ENCODE measurements at places on chromosomes 4 and X. TPM values are rescaled to one million over a fixed set of nuclear protein-coding genes. Genes with fewer than 3 reads are reported as not detected.

GRCh38 chr4:2273657-2274319 is 11.9 kb upstream of the MXD4 start:
- no peak overlapping the region for H3K4me3 ChIP-seq
- H3K4me1 ChIP-seq, result no peaks in the 10 kb centered on the region
- H3K27me3 ChIP-seq, result no peaks in the 10 kb centered on the region
- no peaks in the 10 kb centered on the region for H3K36me3 ChIP-seq

DNA sequence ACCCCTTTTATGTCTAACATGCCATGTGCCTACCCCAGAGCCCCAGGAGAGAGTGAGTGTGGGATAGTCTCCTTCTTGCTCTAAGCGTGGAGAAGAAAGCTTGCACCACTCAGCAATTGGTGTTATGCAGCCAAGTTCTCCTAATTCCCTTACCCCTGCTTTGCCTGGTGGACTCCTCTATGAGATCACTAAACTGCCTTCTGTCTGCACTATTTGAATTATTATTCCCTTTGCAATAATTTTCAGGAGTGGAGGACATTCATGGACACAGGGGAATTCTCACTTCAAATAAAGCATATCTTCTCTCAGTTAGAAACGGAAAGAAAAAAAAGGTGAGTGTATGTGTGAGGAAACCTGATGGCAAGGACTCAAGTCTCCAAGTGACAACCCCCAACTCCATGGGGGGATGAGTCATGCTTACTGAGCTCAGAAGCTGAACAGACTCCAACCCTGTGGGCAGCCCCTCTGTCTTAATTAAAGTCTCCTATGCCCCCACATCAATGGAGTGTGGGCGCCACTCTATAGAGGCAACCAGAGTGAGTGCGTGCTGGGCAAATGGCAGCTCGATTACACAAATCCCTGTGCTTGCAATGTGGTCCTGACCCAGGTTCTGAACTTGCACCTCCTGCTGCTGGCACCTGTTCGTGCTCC is 381.9 kb downstream of the RAB28 start:
- peaks cover 30% of the 10 kb centered on the region for H3K4me1 ChIP-seq
- H3K27me3 ChIP-seq, result no peaks in the 10 kb centered on the region
- H3K36me3 ChIP-seq, result no peaks in the 10 kb centered on the region
- no peak overlapping the region for H3K4me3 ChIP-seq

DNA sequence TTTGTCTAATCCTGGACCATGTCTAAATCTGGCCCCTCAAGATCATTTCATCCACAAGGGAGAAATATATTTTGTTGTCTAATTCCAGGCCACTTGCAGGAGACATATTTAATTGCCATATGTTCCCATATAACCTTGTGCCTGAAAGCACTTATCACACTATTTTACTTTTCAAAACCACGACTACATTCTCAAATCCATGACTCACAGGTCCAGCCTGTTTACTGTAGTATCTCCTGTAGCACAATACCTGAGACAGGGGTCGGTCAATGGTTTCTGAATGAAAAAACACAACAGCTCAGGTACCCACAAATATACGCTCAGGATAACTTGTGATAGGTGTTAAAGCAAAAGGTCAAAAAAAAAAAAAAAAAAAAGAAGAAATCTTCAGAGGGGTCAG is 60.9 kb downstream of the SEC24D start:
- no peak overlapping the region for H3K27ac ChIP-seq
- H3K27me3 ChIP-seq, result no peaks in the 10 kb centered on the region
- H3K36me3 ChIP-seq, result no peaks in the 10 kb centered on the region
- no peak overlapping the region for H3K4me3 ChIP-seq

DNA sequence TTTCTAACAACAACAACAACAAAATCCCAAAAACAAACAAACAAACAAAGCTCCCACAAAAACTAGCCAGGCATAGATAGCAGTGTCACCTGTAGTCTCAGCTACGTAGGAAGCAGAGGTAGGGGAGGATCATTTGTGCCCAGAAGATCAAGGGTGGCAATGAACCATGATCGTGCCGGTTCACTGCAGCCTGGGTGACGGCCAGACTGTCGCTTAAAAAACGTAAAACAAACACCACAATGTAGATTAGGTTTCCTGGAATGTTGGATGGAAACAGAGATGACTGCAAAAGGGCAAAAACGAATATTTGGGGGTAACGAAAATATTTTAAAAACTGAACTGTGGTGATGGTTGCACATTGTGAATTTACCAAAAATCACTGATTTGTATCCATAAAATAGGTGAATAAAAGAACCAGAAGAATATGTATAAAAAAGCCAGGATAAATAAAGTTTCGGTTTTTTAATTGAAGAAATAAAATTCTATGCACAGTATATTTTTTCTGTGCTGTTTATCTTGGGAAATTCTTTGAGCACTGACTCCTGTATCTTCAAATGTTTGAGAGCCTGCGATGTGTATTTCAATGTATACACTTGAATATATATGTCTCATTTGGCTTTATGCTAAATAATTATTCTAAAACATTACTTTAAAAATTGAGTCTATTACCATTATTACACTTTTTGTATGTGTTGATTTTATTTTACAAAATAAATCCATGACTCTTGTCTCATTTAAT is 1477.0 kb downstream of the PCDH7 start:
- H3K4me1 ChIP-seq, result no peaks in the 10 kb centered on the region
- DNase-seq, result no peak

GRCh38 chr4:39698424-39699009 is 581 bp downstream of the UBE2K start:
- DNase-seq, result no peak
- H3K27ac ChIP-seq, result peak overlapping the region; percentile 38
- peaks cover 29% of the 10 kb centered on the region for H3K4me1 ChIP-seq

- H3K27me3 ChIP-seq, result no peaks in the 10 kb centered on the region
- no peak overlapping the region for H3K27ac ChIP-seq
- H3K4me1 ChIP-seq, result no peaks in the 10 kb centered on the region
- no peak for DNase-seq
- H3K4me3 ChIP-seq, result no peak overlapping the region
- H3K36me3 ChIP-seq, result no peaks in the 10 kb centered on the region
Observed at GRCh38 chrX:29488919-29489318, 726.4 kb upstream of the MAGEB2 start.

GRCh38 chrX:71515038-71515396 is 17.9 kb upstream of the OGT start:
- no peaks in the 10 kb centered on the region for H3K27me3 ChIP-seq
- no peak for DNase-seq
- H3K36me3 ChIP-seq, result no peaks in the 10 kb centered on the region
- no peak overlapping the region for H3K4me3 ChIP-seq

DNA sequence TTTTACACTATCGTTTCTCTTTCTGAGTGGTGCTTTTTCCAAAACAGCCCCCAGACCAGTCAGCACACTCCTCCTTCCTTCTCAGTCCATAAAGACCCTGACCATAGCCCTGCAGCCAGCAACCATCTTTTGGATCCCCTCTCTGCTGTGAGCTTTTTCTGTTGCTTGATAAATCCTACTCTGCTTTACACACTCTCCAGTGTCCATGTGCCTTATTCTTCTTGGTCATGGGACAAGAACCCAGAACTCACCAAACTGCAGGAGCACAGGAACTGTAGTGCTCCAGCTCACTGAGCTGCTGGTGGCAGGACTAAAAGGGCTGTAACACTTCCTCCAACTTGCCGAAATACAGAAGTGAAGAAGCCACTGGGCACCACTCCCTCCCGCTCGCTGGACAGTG is 32.5 kb downstream of the COX18 start:
- H3K27ac ChIP-seq, result no peak overlapping the region
- H3K4me3 ChIP-seq, result no peak overlapping the region
- H3K36me3 ChIP-seq, result no peaks in the 10 kb centered on the region
- no peaks in the 10 kb centered on the region for H3K4me1 ChIP-seq
- no peaks in the 10 kb centered on the region for H3K27me3 ChIP-seq
- no peak for DNase-seq

DNA sequence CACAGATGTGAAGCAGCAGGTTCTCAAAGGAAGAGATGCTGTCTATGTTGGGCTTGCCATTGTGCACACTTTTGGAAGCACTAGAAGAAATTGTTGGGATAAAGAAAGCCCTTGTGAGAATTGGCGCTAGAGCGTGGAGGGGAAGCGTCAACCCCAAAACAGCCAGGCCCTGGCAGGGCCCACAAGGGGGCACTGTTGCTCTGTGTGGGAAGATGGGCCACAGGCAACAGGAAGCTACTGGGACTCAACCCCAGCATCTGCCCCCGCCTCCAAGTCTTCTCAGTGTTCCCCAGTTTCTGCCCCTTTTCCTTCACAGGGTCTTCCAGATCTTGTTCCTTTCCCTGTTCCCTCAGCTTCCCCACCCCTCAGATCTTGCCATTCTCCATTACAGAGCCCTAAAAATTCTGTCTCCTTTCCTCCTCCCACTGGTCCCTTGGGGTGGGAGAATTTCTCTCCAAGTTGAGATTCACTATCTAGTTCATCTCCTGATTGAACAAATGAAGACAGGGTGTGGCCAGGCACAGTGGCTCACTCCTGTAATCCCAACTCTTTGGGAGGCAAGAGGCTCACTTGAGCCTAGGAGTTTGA is 85.5 kb downstream of the STARD8 start:
- no peak overlapping the region for H3K27ac ChIP-seq
- peak; percentile 89 for DNase-seq
- no peaks in the 10 kb centered on the region for H3K27me3 ChIP-seq
- no peak overlapping the region for H3K4me3 ChIP-seq
- H3K36me3 ChIP-seq, result no peaks in the 10 kb centered on the region
- no peaks in the 10 kb centered on the region for H3K4me1 ChIP-seq

- no peak for DNase-seq
- H3K36me3 ChIP-seq, result no peaks in the 10 kb centered on the region
- H3K27me3 ChIP-seq, result no peaks in the 10 kb centered on the region
- no peaks in the 10 kb centered on the region for H3K4me1 ChIP-seq
- H3K27ac ChIP-seq, result no peak overlapping the region
- no peak overlapping the region for H3K4me3 ChIP-seq
Observed at GRCh38 chrX:146241902-146242301, 424.3 kb downstream of the SLITRK2 start.

- H3K4me3 ChIP-seq, result no peak overlapping the region
- H3K27ac ChIP-seq, result no peak overlapping the region
- DNase-seq, result no peak
- H3K36me3 ChIP-seq, result no peaks in the 10 kb centered on the region
Observed at GRCh38 chr4:72218953-72219352, 187.2 kb downstream of the NPFFR2 start.

DNA sequence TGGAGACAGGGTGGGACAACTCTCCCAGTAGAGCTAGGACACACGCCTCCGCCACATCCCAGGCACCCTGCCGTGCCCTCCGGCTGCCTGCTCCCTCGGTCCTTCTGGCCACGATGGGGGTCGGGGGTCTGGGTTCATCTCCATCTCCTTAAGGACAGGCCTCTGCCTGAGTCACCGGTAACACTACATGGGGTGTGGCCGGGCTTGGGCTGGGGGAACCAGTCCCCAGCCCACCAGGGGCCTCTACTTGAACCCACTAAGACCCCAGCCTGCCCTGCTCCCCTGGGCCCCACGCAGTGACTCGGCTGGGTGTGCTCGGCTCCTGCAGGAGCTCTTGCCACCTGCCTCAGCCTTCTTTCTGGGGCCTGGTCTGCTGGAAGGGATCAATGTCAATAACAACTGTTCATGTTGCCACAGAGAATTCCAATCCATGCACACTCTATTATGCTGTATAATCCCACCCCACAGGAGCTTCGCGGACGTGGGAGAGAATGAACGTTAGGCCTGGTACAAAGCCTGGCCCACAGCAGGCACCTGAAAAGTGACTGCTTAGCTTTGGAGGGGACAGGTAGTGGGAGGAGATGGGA is 177.7 kb upstream of the PSAPL1 start:
- no peaks in the 10 kb centered on the region for H3K4me1 ChIP-seq
- H3K27ac ChIP-seq, result no peak overlapping the region
- no peaks in the 10 kb centered on the region for H3K27me3 ChIP-seq
- no peaks in the 10 kb centered on the region for H3K36me3 ChIP-seq

GRCh38 chrX:40418146-40418812 is 162.5 kb upstream of the ATP6AP2 start:
- H3K4me3 ChIP-seq, result no peak overlapping the region
- no peaks in the 10 kb centered on the region for H3K36me3 ChIP-seq
- no peaks in the 10 kb centered on the region for H3K4me1 ChIP-seq

GRCh38 chr4:86891762-86892635 is at the start of gene C4orf36:
TSS of gene C4orf36 (minus strand) at chr4:86892422. CDS start at chr4:86891520, 902 bp downstream.
- H3K36me3 ChIP-seq, result no peaks in the 10 kb centered on the region
- no peak for DNase-seq
- no peaks in the 10 kb centered on the region for H3K4me1 ChIP-seq
- H3K4me3 ChIP-seq, result no peak within 1 kb of the TSS
- no peak within 1 kb of the TSS for H3K27ac ChIP-seq
- H3K27me3 ChIP-seq, result no peaks in the 10 kb centered on the region

DNA sequence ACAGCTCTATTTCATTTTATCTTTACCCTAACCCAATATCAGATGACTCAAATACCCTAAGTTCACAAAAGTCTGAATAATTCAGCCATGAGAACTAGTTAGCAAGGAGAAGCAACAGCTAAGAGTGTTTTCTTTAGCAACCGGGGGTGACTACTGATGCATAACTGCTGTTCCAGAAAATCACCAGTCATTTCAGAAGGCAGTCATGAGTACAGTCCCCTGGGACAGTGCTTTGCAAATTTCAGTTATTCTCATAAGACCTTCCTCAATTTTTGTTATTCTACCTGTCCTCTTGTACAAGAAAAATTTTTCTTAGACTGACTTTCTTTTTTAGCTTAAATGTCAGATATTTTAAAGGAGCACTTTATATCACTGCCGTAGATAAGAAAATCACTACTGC is 16.4 kb downstream of the BANK1 start:
- no peaks in the 10 kb centered on the region for H3K36me3 ChIP-seq
- peak overlapping the region; percentile 56 for H3K4me3 ChIP-seq
- peak overlapping the region; percentile 94 for H3K27ac ChIP-seq
- H3K4me1 ChIP-seq, result peaks cover 78% of the 10 kb centered on the region

GRCh38 chr4:46506876-46507275 is 116.9 kb upstream of the GABRA2 start:
- no peaks in the 10 kb centered on the region for H3K4me1 ChIP-seq
- no peaks in the 10 kb centered on the region for H3K27me3 ChIP-seq
- no peak overlapping the region for H3K27ac ChIP-seq
- DNase-seq, result no peak

FAM114A1 gene
- total RNA-seq, result 1.6 TPM

PJA1 gene
- total RNA-seq, result 15.7 TPM

HAUS3 gene
- 13.7 TPM for total RNA-seq

SCD5 gene
- total RNA-seq, result 14.0 TPM

UGT2B7 gene
- total RNA-seq, result not detected

RAI2 gene
- not detected for total RNA-seq

CNKSR2 gene
- total RNA-seq, result not detected

MORF4L2 gene
- total RNA-seq, result 90.4 TPM

P2RY4 gene
- total RNA-seq, result not detected

SPACA5B gene
- not detected for total RNA-seq

MAGEC1 gene
- total RNA-seq, result not detected

LUZP4 gene
- total RNA-seq, result not detected

All from Karpas-422 (cell line).